Fibroblast of skin of left biceps (primary cell): ENCODE measurements at places on chromosomes 4 and X.

- no peak for DNase-seq
These were observed 54.5 kb upstream of the CHRNA9 start for GRCh38 chr4:40280586-40280985.

- no peak for DNase-seq
These were observed 36.1 kb upstream of the RNF150 start for GRCh38 chr4:141169391-141169790.

DNA sequence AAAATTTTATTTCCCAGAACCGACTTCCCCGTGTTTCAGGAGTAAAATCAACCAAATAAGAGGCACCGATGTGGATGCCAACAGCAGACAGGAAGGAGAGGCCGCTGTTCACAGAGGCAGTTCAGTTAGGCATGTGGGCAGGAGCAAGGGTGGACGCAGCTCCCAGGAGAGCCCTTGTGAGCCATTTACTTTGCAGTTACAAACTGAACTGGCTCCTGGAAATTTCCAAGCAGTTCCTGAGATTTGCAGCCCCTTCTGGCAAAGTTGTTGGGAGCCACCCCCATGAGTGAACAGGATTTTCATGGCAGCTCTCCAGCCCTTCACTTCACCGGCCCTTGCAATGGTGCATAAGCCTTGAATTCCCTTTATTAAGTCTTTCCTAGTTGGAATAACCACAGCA is 189.1 kb downstream of the AFAP1 start:
- no peak for DNase-seq

- DNase-seq = no peak
These were observed 15.4 kb upstream of the FHDC1 start for GRCh38 chr4:152920768-152921167.

- no peak for DNase-seq
These were observed 76.7 kb upstream of the FAM9C start for GRCh38 chrX:13121020-13121555.

DNA sequence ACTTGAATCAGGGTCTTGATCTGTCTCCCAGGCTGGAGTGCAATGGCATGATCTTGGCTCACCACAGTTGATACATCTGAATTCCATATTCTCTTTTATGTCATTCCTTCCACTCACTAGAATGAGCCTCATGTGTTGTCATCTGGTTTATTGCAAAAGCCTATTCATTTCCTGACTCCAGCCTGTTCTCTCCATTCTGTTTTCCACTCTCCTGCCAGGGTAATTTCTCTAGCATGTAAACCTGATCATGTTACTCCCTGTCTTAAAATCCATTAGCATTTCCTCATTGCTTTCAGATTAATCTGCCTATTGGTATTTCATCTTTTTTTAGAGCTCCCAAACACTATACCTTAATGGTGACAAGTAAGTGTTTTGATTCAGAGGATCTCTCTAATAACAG is 4.3 kb upstream of the DDX60L start:
- DNase-seq = peak; percentile 85

- no peak for DNase-seq
These were observed 373.3 kb downstream of the IDS start for GRCh38 chrX:149131774-149132173.

DNA sequence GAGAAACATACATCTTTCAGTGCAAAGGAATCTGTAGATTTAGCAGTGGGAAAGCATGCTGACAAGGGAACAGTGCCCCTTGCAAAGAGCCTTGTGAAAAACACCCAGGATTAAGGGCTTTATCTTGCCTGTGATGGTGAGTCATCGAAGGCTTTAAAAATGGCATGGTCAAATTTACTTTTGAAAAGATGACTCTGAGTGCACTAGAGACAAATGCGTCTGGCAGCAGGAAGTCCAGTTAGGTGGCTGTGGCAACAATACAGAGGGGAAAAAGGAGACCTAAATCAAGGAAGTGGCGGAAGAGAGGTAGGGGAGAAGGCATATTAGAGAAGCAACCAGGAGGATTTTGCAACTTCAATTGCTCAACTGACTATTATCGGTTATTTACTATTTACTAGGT is 472.6 kb upstream of the CPEB2 start:
- DNase-seq = no peak

DNA sequence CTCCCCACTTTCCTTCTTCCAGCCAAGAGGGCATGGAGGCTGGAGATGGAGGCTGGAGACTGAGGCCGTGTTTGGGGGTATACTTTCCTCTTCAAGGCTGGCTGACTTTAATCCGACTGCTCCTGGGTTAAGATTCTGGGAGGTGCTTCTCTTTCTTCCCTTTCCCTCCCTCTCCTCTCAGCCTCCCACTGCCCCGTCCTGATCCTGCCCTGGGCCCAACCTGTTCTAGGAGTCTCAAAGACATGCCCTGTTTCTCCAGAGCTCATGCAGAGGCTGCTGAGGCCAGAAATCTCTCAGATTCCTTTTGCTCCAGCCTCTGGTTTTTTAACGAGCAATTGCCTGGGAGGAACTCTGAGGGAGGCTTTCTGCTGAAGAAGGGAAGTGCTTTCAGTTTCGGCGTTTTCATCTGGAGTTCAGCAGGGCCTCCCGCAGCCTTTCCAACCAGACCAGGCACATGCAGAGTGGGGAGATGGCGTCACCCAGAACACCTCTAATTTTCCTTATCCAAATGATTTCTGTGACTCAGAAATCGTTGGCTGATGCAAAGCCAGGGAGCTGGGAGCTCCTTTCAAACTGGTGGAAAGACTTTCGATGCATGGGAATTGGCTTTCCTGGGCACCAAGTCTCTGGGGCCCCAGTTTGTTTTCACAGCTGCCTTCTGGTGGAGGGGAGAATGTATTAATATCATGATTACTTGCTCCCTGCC is 34.5 kb upstream of the FAM9C start:
- DNase-seq = peak; percentile 64

DNA sequence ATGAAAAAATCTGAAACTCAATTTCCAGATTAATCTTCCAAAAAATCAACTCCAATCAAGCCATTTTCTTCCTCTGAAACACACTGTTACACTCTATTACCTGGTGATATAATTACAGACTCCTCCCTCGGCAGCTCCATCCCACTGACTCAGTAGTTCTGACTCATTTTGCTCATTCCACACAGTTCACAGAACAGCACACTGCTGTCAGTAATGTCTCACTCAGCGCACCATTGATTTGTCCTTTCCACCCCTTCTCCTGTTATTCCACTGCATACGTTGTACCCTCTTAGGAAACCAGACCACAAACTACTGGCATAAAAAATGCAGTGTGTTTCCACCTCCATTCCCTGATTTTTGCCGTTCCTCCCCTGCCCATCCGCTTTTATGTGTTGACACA is 212.7 kb downstream of the SLIT2 start:
- DNase-seq = no peak

DNA sequence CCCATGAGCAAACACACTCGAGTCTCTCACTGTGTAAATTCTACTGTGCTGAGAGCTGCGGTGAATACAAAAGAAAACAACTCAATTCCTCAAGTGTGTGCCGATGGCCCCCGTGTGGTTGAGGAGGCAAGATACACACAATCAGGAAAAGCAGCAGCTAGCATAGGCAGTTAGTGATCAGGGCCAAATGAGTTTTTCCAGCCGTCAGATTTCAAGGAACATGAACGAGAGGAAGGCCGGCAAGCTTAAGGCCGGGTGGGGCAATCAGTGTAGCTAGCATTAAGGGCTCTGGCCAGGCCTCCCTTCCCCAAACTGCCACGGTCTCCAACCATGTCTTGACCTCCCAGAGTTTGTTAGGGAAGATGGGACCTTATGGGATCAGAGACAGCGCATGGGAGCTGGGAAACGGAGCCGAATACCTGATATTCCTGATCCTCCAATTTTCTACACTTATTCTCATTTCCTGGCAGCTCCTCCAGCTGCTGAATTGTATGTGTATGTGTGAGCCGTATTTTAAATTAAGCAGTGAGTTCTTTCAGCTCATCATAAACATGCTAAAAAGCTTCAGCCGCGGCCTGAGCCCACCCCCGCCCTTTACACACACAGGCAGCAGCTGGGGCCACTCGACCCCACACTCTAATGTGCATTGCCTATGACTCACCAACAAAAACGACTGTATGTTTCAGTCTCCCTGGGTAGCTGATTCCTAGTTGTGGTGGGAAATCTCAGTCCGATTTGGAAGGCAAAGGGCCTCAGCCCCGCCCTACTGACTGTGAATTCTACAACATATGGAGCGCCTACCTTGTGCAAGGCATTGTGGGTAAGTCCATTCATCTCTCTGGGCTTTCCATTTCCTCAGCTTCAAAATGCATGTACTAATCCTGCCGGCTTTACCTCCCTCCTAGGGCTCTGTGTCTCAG is 59.9 kb downstream of the RTL9 start:
- DNase-seq = no peak

DNA sequence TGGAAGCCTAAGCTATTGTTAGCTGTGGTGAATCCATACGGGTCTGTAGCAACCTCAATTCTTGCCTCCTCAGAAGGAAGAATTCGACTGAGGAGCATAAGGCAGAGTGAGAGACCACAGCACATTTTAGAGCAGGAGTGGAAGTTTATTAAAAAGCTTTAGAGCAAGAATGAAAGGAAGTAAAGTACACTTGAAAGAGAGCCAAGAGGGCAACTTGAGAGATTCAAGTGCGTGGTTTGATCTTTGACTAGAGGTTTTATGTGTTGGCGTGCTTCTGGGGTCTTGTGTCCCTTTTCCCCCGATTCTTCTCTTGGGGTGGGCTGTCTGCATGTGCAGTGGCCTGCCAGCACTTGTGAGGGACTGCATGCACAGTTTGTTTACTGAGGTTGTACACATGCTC is 880.6 kb upstream of the INTU start:
- DNase-seq = no peak

GRCh38 chr4:94743838-94744237 is 13.9 kb upstream of the BMPR1B start:
- DNase-seq = no peak

GRCh38 chr4:156998500-156999174 is 27.0 kb upstream of the PDGFC start:
- DNase-seq = no peak

GRCh38 chr4:23747281-23747735 is 142.5 kb downstream of the PPARGC1A start:
- DNase-seq = no peak

DNA sequence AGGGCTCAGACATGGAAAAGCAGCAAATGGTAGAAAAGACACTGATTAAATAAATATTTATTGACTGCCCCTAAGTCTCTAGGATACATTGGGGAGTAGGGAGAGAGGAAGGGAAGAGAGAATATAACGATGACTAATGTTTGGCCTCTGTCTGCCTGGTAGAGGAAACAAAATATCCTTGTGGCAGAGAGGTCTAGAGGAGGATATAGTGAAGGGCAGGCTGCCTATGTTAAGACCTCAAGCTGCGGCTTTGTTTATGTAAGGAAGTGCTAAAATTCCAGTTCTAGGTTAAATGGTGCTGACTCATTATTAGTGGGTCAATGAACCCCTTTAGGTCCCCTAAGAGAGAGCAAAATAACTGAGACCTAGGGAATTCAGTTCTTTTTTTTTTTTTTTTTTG is 427.3 kb upstream of the FTHL17 start:
- no peak for DNase-seq

GRCh38 chrX:110317061-110317819 is 645 bp downstream of the AMMECR1 start:
- no peak for DNase-seq

- no peak for DNase-seq
These were observed 3.1 kb downstream of the GUCY1B1 start for GRCh38 chr4:155761916-155762315.

DNA sequence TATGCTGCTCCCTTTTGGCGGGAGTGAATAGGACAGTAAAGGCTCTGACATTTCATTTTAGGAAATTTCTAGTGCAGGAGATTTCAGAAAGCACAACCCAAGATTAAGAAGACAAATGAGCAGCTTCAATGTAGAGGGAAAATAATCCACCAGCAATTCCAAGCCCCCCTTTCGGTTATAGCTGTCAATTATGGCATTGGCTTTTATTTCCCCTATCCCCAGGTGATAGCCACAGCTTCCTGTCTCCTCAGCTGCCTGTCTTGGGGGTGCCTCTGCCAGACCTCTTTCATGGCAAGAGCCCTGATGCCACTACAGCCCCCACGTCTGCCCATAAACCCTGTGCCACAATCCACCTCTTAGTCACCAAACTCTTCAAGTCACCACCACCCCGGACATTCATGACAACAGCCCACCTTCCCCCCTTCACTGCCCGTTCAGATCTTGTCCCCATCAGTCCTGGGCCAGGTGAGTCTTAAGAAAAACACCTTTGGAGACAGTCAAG is 48.4 kb upstream of the CLNK start:
- no peak for DNase-seq

GRCh38 chr4:140330311-140330900 is 43.0 kb upstream of the SCOC start:
- no peak for DNase-seq

DNA sequence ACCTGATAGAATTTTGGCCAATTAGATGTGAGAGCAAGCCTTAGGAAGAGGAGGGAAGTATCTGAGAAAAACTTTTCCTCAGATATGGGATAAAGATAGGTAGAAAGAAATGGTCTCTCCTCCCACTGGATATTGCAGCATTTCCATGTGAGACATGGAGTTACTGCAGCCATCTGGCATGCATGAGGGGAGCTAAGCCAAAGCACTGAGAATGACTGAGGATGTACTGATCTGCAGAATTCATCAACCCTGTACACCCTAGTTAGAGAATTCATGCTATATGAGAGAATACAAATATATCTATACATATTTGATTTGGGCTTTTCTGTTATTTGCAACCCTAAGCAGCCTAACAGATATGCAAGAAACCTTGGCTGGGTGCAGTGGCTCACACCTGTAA is 52.5 kb upstream of the RPL34 start:
- DNase-seq = no peak

- DNase-seq = no peak
These were observed 134.1 kb upstream of the MAMLD1 start for GRCh38 chrX:150229030-150229429.

- no peak for DNase-seq
These were observed 760.4 kb upstream of the FTHL17 start for GRCh38 chrX:31832263-31832662.

GRCh38 chr4:131054489-131055019 is 1958.6 kb downstream of the C4orf33 start:
- DNase-seq = no peak

- DNase-seq = no peak
These were observed 157.7 kb downstream of the SPANXN1 start for GRCh38 chrX:145405012-145405411.

- DNase-seq = no peak
These were observed 22.2 kb downstream of the MAML3 start for GRCh38 chr4:140131675-140132229.

DNA sequence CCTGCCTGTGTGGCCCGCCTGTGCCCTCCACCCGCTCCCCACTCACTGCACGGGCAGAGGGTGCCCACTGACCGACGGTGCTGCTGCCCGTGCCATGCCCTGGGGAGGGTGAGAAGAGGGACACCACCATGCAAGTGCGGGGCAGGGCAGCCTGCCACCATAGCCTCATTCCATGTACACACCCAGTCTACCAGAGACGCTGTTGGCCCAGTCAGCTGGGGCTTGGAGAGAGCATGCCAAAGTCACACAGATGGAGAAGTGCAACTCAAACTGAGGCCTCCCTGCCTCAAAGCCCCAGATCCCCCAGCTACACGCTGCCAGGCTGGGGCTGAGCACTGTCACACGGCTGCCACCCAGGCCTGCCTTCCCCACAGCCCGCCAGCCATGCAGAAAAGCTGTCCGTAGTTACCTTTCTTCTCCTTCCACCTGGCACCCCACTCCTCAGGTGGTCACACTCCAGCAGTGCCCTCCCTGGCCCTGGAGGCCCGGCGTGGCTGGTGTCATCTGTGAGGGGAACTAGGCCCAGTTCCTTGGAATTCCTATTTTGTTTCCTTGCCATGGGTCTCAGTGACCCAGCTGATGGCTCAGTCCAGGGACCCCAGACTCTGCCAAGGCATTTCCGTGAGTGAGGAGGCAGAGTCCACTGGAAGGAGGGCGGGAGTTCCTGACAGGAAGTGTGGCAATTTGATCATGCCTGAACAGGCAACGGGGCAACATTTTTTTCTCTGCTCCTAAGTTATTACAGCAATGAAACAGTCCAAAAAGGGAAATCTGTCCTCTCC is at the start of gene SLC2A9:
Gene SLC2A9 (minus strand): TSS at position 627 of the 782 bp plus-strand sequence. CDS start 68 bp downstream, at position 559.
- DNase-seq = no peak
